ENCODE measurements at places on chromosomes 4 and X. TPM values are rescaled to one million over a fixed set of nuclear protein-coding genes. Genes with fewer than 3 reads are reported as not detected.

The ASB9 gene
- 0.36 TPM for total RNA-seq

The BEX3 gene
- 275 TPM for total RNA-seq

The RASGEF1B gene
- 1.1 TPM for total RNA-seq

The LNX1 gene
- 9.1 TPM for total RNA-seq

The TRO gene
- 23.9 TPM for total RNA-seq

The FAM184B gene
- 0.10 TPM for total RNA-seq

The PRKG2 gene
- total RNA-seq, result 0.36 TPM

The TRPC5OS gene
- not detected for total RNA-seq

The FGF13 gene
- 0.13 TPM for total RNA-seq

The IL13RA1 gene
- 68.8 TPM for total RNA-seq

The CFAP99 gene
- total RNA-seq, result 0.13 TPM

The PHKA2 gene
- total RNA-seq, result 16.0 TPM

The HPRT1 gene
- 19.7 TPM for total RNA-seq

The CD40LG gene
- not detected for total RNA-seq

The FGFBP1 gene
- total RNA-seq, result not detected

The PPEF2 gene
- total RNA-seq, result not detected

The CXorf49 gene
- total RNA-seq, result not detected

The SLC6A14 gene
- not detected for total RNA-seq

The LRIT3 gene
- total RNA-seq, result 0.03 TPM

The GNRHR gene
- not detected for total RNA-seq

The FANCB gene
- total RNA-seq, result 3.3 TPM

The GLRB gene
- total RNA-seq, result 16.7 TPM

The F9 gene
- not detected for total RNA-seq

The TBX22 gene
- not detected for total RNA-seq

The ASB11 gene
- total RNA-seq, result not detected

The GPRASP2 gene
- total RNA-seq, result 14.2 TPM

The ELOVL6 gene
- 14.2 TPM for total RNA-seq

The NUDT10 gene
- total RNA-seq, result 1.2 TPM

The SPATA4 gene
- 0.23 TPM for total RNA-seq

The JADE3 gene
- 6.4 TPM for total RNA-seq

The CT83 gene
- not detected for total RNA-seq

The CENPVL2 gene
- not detected for total RNA-seq

The KLHL4 gene
- 6.2 TPM for total RNA-seq

Data from smooth muscle cell of the pulmonary artery (primary cell).